ENCODE measurements at places on chromosomes 2 and 18. TPM values are rescaled to one million over a fixed set of nuclear protein-coding genes. Genes with fewer than 3 reads are reported as not detected.

DNA sequence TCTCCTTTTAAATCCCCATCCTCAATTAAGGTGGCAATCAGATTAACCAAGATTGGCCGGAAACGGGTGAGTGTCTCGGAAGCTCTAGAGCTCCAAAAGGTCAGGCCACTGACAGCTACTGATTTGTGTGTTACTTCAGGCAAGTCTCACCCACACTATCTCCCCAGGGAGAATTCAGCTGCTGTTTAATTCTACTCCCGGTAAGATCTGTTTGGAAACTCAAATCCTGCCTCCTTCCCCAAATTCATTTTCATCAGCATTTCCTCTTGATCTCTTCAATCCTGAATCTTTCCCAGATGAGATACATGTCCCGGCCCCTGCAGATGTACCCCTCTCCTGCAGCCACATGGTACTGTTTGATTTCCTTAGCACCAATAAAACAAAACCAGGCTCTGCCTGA is 34.9 kb downstream of the EFR3B start:
- no peaks in the 10 kb centered on the region for H3K4me1 ChIP-seq
- no peak overlapping the region for H3K4me3 ChIP-seq
- DNase-seq, result no peak
- H3K27ac ChIP-seq, result no peak overlapping the region
- H3K36me3 ChIP-seq, result no peaks in the 10 kb centered on the region
- H3K27me3 ChIP-seq, result no peaks in the 10 kb centered on the region

DNA sequence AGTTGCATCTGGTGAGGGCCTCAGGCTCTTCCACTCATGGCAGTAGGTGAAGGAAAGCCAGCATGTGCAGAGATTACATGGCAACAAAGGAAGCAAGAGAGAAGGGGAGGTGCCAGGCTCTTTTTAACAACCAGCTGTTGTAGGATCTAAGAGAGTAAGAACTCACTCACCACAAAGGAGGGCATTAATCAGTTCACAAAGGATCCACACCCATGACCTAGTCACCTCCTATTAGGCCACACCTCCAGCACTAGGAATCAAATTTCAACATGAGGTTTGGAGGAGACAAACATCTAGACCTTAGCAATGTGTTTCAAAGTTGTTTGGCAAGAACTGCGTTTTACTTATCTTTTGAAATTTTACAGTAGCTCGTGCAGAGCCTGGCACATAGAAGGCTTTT is 20.5 kb upstream of the REG3A start:
- peaks cover 25% of the 10 kb centered on the region for H3K4me1 ChIP-seq
- H3K36me3 ChIP-seq, result no peaks in the 10 kb centered on the region
- no peak for DNase-seq
- H3K27ac ChIP-seq, result peak overlapping the region; percentile 54
- no peak overlapping the region for H3K4me3 ChIP-seq
- no peaks in the 10 kb centered on the region for H3K27me3 ChIP-seq

GRCh38 chr18:317618-318017 is 49.8 kb upstream of the THOC1 start:
- DNase-seq, result no peak
- H3K36me3 ChIP-seq, result no peaks in the 10 kb centered on the region
- H3K4me1 ChIP-seq, result no peaks in the 10 kb centered on the region

- no peaks in the 10 kb centered on the region for H3K36me3 ChIP-seq
- H3K27me3 ChIP-seq, result no peaks in the 10 kb centered on the region
- no peak for DNase-seq
- H3K4me1 ChIP-seq, result no peaks in the 10 kb centered on the region
Measured at GRCh38 chr18:48621815-48622555, 83.2 kb downstream of the CTIF start.

The SLC14A1 gene
- 1.8 TPM for total RNA-seq

GRCh38 chr2:66366619-66367018 is 68.3 kb upstream of the MEIS1 start:
- DNase-seq, result no peak
- no peaks in the 10 kb centered on the region for H3K36me3 ChIP-seq
- H3K4me1 ChIP-seq, result peaks cover 5% of the 10 kb centered on the region
- H3K27me3 ChIP-seq, result no peaks in the 10 kb centered on the region
- H3K4me3 ChIP-seq, result no peak overlapping the region

The ZNF2 gene
- total RNA-seq, result 2.6 TPM

The PLCL1 gene
- total RNA-seq, result 0.61 TPM

DNA sequence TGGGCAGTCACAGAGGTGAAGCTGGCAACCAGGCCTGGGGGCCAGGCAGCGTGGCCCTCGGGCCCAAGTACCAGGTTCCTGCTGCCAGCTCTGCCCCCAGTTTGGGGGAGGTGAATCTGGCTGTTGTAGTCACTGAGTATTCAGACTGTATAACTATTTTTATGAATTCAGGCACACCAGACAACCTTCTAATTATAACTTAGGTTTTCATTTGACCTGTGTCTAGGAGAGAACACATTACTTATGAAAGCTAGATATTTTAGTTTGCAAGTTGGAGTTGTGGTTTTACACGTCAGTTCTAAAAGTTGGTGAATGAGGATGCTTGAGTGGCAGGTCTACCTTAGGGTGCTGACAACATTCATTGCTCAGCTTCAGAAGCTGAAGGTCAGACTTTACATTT is 71.7 kb downstream of the LIMS1 start:
- no peaks in the 10 kb centered on the region for H3K36me3 ChIP-seq
- no peaks in the 10 kb centered on the region for H3K27me3 ChIP-seq
- DNase-seq, result no peak
- no peaks in the 10 kb centered on the region for H3K4me1 ChIP-seq
- no peak overlapping the region for H3K4me3 ChIP-seq
- H3K27ac ChIP-seq, result no peak overlapping the region

The SCN9A gene
- total RNA-seq, result 20.5 TPM

GRCh38 chr2:37683921-37684780 is 12.7 kb upstream of the CDC42EP3 start:
- DNase-seq, result no peak
- H3K4me1 ChIP-seq, result no peaks in the 10 kb centered on the region
- no peaks in the 10 kb centered on the region for H3K36me3 ChIP-seq

DNA sequence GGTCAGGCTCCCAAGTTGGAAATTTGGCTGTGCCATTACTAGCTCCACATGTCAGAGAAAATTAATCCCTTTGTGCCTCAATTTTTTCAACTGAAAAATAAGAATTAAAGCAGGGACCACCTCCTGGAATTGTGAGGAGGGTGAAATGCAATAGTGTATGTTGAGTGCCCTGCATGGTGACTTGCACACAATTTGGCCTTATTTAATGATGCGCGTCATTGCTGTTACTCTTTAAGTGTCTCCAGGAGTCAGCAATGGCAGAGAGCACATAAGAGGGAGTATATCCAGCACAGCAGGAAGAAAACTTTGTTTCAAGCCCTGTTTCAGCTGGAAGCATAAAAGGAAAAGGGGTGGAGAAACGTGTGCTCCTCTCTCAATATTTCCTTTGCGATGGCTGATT is 215.8 kb downstream of the ALK start:
- no peak overlapping the region for H3K27ac ChIP-seq
- no peaks in the 10 kb centered on the region for H3K27me3 ChIP-seq
- no peak overlapping the region for H3K4me3 ChIP-seq
- no peak for DNase-seq

- H3K4me3 ChIP-seq, result no peak overlapping the region
- no peak overlapping the region for H3K27ac ChIP-seq
- H3K4me1 ChIP-seq, result no peaks in the 10 kb centered on the region
- no peaks in the 10 kb centered on the region for H3K27me3 ChIP-seq
- H3K36me3 ChIP-seq, result no peaks in the 10 kb centered on the region
- DNase-seq, result peak; percentile 53
Measured at GRCh38 chr2:240786355-240786841, 33.6 kb downstream of the KIF1A start.

The SUMO1 gene
- total RNA-seq, result 29.3 TPM

GRCh38 chr2:209907746-209908145 is 94.7 kb upstream of the RPE start:
- H3K4me1 ChIP-seq, result no peaks in the 10 kb centered on the region
- no peak for DNase-seq
- no peak overlapping the region for H3K27ac ChIP-seq

The SERPINB13 gene
- total RNA-seq, result not detected

The IL1R1 gene
- 19.9 TPM for total RNA-seq

DNA sequence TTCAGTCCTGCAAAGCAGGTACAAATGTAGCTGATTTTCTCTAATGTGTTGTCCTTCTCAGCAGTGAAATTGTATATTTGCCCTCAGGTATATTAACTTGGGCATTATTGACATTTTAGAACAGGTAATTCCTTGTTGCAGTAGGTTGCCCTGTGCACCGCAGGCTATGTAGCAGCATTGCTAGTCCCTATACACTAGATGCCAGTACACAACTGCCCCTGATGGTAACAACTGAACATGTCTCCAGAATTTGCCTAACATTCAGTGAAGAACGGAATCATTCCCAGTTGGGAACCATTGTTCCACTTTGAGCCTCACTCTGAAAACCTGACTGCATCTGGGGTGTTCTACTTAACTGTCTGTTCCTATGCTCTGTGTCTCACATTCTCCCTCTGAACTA is 23.1 kb upstream of the TFPI start:
- no peaks in the 10 kb centered on the region for H3K36me3 ChIP-seq
- peaks cover 5% of the 10 kb centered on the region for H3K4me1 ChIP-seq
- no peak overlapping the region for H3K27ac ChIP-seq
- H3K4me3 ChIP-seq, result no peak overlapping the region
- no peaks in the 10 kb centered on the region for H3K27me3 ChIP-seq

The TGFA gene
- 13.2 TPM for total RNA-seq

- H3K4me3 ChIP-seq, result no peak overlapping the region
- H3K27me3 ChIP-seq, result no peaks in the 10 kb centered on the region
- H3K4me1 ChIP-seq, result no peaks in the 10 kb centered on the region
- H3K36me3 ChIP-seq, result no peaks in the 10 kb centered on the region
- H3K27ac ChIP-seq, result no peak overlapping the region
- DNase-seq, result no peak
Measured at GRCh38 chr2:111216811-111217652, 96.3 kb downstream of the BCL2L11 start.

GRCh38 chr2:165989851-165990250 is 36.3 kb upstream of the TTC21B start:
- H3K27me3 ChIP-seq, result no peaks in the 10 kb centered on the region
- H3K4me1 ChIP-seq, result no peaks in the 10 kb centered on the region
- H3K4me3 ChIP-seq, result no peak overlapping the region
- no peak overlapping the region for H3K27ac ChIP-seq

DNA sequence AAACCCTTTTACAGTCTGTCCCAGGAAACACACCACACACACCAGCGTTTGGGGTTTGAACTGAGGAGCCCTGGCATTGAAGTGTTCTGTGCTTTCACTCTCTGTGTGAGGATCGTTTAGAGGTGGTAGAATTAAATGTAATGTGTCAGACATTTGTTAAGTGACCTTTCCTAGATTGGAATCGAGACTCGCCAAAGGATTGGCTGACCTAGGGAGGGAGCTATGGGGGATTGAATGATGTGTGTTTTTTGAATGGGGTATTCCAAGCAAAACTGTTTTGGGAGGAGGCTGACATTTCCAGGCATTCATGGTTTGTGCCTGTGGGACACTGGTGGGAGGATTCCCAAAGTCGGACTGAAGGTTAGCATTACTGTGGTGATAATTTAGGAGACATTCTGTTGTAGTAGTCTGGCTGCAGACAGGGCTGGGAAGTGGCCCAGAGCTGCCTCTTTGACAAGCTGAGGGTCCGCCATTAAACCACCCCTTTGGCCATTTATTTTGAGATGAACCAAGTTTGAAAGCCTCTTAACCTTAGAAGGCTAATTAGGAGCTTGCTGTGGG is 1.7 kb downstream of the MYO1B start:
- H3K4me3 ChIP-seq, result no peak overlapping the region
- peak overlapping the region; percentile 27 for H3K27ac ChIP-seq
- DNase-seq, result no peak
- peaks cover 46% of the 10 kb centered on the region for H3K4me1 ChIP-seq
- H3K36me3 ChIP-seq, result no peaks in the 10 kb centered on the region
- no peaks in the 10 kb centered on the region for H3K27me3 ChIP-seq

DNA sequence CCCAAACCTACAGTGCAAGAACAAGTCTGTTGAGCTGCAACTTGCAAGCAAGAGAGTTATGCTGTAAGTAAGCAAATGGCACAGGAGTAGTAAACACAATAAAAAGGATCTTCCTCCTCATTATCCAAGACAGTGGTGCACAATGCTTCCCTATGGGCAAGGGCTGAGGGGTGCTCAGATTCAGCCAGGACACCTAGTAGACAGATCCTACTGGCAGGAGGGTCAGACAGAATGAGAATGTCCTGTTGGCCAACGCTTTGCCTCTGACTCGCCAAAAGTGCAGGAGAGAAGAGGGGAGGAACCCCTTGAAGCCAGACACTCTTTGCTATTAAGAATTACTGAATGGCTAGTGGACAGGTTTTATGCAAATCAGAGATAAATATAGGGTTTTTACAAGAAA is 280.4 kb upstream of the SESTD1 start:
- peaks cover 9% of the 10 kb centered on the region for H3K4me1 ChIP-seq
- no peak overlapping the region for H3K4me3 ChIP-seq
- H3K27me3 ChIP-seq, result no peaks in the 10 kb centered on the region
- DNase-seq, result no peak

DNA sequence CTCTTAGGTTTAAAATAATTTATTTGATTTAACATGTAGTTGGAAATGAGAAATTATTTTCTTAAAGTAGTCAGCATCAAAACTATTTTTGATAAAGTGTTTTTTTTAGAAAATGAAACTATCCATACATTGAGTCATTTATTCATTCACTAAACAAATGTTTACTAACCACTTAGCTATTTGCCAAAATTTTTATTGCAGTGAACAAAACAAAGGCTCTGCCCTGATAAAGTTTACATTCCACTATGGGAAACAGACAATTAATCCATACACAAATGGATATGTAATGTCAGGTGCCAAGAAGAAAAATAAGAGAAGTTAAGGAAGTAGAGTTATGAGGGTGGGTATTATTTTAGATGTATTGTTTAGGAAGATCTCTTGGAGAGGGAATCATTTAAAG is 19.1 kb upstream of the CCDC178 start:
- DNase-seq, result no peak
- no peak overlapping the region for H3K27ac ChIP-seq
- H3K27me3 ChIP-seq, result no peaks in the 10 kb centered on the region
- no peaks in the 10 kb centered on the region for H3K36me3 ChIP-seq
- H3K4me1 ChIP-seq, result no peaks in the 10 kb centered on the region
- no peak overlapping the region for H3K4me3 ChIP-seq

The VWC2L gene
- total RNA-seq, result not detected

Data from pancreas (tissue), 10 donors.